ENCODE measurements at places on chromosomes 2 and 18.

DNA sequence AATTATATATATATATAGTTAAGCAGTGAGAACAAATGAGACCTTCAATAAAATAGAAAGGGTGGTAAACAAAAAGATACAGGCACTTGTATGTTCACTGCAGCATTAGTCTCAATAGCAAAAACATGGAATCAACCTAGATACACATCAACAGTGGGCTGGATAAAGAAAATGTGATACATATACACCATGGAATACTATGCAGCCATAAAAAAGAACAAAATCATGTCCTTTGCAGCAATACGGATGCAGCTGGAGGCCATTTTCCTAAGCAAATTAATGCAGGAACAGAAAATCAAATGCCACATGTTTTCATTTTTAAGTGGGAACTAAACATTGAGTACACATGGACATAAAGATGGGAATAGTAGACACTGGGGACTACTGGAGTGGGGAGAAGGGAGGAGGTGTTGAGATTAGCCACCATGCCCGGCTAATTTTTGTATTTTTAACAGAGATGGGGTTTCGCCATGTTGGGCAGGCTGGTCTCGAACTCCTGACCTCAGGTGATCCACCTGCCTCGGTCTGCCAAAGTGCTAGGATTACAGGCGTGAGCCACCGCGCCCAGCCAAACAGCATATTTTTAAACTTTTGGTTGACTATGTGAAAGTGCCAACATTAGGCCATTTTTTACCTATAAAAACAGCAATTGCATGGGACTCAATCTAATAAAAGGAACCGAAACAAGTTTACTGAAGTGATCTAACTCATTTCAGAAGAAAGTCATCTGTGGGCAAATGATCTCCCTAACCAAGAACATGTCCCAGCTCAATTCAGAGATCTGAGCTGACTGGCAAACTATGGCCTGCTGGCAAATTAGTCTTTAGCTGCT is 23.7 kb downstream of the ICA1L start:
- ATAC-seq, result no peak

DNA sequence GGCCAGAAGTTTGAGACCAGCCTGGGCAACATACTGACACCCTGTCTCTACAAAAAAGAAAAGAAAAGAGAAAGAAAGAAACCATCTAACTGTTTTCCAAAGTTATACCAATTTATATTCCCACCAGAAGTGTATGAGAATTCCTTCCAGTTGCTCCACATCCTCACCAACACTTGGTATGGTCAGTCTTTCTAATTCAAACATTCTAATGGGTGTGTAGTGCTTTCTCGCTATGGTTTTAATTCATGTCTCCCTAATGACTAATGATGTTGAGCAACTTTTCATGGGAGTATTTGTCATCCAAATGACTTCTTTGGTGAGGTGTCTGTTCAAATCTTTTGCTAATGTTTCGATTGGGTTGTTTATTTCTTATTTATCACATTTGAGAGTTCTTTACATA is 10.5 kb upstream of the B3GNT7 start:
- no peak for ATAC-seq

DNA sequence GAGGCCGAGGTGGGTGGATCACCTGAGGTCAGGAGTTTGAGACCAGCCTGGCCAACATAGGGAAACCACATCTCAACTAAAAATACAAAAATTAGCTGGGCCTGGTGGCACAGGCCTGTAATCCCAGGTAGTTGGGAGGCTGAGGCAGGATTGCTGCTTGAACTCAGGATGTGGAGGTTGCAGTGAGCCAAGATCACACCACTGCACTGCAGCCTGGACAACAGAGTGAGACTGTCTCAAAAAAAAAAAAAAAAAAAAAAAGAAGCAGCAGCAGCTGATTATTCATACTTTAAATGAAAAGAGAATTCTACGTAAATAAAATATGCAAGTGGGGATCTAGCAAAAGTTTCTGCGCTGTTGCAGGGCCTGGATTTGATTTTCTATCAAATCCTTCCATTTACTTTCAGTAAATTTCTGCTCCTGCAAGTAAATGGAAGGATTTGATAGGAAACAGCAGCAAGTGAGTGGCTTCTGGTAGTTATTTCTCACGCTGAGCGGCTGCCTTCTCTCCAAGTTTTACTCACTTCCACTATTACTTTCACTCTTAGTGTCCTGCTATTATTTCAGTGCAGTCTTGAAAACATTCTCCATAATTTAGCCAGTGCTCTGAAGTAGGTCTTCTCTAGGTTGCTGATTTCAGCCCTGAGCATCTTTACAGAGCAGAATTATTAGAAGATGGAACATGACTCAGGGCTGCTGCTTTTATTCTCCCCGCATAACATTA is 68.4 kb downstream of the SLC16A14 start:
- no peak for ATAC-seq

DNA sequence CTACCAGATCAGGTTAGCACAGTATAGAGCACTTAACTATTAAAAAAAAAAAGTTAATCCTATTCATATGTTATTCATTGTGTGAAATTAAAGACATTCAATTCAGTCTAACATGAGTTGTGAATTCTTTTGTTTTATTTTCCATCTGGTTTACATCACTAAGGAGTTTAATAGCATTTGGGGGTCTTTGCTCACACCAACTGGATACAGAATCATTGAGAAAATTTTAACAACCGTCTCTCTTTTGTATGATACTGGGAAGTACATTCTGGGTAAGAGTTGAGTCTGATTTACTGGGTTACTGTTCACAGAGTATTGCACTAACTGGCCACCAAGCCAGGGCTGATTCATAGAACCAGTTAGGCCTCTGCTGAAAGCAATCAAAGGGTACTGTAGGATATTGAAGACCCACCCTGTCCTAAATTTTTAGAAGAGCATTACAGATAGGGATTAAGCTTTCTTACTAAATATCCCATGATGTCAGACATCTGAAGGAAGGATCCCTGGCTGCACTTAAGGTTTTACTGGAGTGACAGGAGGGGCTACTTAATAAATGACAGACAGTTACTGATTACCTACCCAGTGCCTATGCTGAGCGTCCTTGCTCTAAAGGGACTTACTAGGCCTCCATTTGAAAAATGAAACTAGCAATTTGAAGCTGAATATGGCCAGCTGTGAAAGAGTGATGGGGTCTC is 387.9 kb downstream of the SETBP1 start:
- no peak for ATAC-seq

GRCh38 chr2:232203936-232204335 is 174.6 kb upstream of the ALPP start:
- ATAC-seq, result no peak

GRCh38 chr2:235610696-235611257 is 116.9 kb downstream of the AGAP1 start:
- no peak for ATAC-seq

DNA sequence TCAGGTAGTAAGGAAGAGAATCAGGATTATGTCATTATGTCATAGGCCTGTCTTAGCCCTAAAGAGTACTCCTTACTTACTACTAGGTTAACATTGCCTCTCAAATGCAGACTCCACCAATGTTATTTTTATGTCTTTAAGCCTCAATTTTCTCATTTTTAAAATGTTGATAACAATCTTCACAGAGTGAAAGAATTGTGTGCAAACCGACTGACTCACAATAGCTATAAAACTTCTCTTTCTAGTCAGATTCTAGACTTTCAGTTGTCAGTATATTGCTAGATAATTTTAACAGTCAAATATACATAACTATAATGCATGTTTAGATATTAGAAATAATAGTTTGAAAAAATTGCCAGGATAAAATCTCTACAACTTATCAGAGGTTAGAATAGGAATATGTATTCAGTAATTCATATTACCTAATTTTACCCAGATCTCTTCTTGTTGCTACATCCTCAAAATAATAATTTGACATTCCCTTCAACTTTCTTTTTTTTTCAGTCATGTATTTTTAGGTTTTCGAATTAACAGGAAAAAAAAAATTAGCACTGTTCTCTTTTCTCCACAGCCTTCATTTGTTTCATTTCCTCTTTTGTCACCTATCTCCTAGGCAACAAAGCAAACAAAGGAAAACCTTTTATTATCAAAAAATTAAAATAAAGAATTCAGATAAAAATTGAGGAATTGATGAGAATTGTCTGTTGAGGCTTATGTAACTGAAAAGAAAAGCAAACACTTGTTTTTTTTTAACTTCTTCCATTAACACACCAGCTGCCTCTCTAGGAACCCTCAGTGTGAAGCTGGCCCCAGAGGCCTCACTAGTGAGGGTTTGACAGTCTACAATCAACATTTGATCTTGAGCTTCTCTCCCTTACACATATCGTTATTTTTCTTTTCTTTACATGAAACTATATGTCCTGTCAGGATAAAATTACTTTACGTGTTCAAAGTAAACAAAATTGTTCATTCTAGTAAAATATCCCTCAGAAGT is 279.0 kb downstream of the CALCRL start:
- ATAC-seq, result no peak

DNA sequence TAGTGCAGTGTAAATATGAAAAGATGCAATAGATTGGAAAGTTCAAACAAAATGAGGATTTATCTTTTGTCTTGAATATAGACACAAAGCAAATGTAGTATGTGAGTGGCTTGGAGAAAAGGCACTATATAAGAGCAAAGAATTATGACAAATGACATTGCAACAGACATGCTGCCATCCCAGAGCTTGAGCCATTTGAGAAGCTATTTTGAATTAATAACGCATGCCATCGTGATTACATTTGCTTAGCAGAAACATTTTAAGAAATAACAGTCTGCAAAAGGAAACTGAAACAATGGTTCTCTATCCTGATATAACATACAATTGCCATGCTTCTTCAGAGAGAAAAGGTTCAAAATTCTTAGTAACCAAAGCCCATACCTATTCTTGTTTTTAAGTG is 677.1 kb downstream of the ZEB2 start:
- no peak for ATAC-seq

DNA sequence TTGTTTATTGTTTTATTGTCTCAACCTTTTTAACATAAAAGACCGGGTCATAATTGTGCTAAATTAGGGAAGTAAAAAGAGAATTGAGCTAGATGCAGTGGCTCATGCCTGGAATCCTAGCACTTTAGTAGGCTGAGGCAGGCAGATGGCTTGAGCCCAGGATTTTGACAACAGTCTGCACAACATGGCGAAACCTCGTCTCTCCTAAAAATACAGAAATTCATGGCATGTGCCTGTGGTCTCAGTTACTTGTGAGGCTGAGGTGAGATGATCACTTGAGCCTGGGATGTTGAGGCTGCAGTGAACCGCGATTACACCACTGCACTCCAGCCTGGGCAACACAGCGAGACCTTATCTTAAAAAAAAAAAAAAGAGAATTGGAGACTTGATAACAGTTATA is 104.2 kb upstream of the TTC27 start:
- ATAC-seq, result no peak

GRCh38 chr2:96239091-96239490 is 26.7 kb downstream of the TMEM127 start:
- ATAC-seq, result no peak

DNA sequence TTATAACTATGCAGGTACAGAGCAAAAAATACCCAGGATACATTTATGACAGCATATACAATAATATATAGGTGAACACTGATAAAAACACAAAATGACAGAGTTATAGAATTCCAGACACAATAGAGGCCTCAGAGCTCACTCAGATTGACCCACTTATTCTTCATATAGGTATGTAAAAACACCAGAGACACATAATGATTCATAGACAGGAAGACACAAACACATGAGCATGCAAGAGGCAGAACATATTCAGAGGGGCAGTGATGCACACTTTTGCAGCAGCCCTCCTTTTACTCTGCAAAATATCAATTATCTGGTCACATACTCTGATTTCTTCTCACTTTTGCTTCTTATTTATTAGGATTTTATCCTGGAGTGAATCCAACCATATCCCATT is 633.3 kb upstream of the ACVR2A start:
- no peak for ATAC-seq

DNA sequence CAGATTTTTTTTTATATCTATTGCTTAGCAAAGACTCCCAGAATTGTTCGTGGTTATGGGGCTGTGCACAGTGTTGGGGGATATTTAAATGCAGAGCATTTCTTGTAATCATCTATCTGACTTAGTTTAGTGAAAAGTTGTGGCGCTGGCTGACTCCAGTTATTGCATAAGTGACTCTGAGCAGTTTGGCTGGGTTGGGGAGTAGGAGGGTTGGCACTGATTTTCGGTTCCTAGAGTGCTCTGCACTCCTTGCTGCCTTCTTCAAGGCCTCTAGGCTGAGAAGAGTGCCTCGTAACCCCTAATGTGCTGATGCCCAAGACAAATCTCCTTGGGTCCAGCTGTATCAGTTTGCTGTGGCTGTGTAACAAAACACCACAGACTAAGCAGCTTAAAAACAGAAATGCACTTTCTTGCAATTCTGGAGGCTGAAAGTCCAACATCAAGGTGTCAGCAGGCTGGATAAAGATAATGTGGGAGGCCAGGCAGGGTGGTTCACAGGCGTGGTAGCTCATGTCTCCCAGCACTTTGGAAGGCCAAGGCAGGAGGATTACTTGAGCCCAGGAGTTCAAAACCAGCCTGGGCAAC is 6.5 kb upstream of the IMPA2 start:
- no peak for ATAC-seq

DNA sequence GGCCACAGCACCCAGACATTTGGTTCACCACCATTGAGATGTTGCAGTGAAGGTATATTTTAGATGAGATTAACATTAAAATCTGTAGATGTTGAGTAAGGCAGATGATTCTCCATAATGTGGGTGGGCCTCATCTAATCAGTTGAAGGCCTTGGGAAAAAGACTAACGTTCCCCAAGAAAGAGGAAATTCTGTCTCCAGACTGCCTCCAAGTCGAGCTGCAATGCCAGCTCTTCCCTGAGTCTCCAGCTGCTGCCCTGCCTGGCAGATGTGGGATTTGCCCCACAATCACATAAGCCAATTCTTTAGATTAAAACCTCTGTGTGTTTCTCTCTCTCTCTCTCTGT is 101.9 kb downstream of the PDCL3 start:
- no peak for ATAC-seq

GRCh38 chr2:43482961-43483360 is 112.9 kb downstream of the THADA start:
- ATAC-seq, result no peak

- ATAC-seq, result no peak
These were observed 54.7 kb upstream of the SLC1A4 start for GRCh38 chr2:64934530-64934929.

- ATAC-seq, result no peak
These were observed 113.6 kb downstream of the MEP1B start for GRCh38 chr18:32303400-32303799.

GRCh38 chr2:226792155-226792881 is 7.3 kb downstream of the IRS1 start:
- ATAC-seq, result no peak

DNA sequence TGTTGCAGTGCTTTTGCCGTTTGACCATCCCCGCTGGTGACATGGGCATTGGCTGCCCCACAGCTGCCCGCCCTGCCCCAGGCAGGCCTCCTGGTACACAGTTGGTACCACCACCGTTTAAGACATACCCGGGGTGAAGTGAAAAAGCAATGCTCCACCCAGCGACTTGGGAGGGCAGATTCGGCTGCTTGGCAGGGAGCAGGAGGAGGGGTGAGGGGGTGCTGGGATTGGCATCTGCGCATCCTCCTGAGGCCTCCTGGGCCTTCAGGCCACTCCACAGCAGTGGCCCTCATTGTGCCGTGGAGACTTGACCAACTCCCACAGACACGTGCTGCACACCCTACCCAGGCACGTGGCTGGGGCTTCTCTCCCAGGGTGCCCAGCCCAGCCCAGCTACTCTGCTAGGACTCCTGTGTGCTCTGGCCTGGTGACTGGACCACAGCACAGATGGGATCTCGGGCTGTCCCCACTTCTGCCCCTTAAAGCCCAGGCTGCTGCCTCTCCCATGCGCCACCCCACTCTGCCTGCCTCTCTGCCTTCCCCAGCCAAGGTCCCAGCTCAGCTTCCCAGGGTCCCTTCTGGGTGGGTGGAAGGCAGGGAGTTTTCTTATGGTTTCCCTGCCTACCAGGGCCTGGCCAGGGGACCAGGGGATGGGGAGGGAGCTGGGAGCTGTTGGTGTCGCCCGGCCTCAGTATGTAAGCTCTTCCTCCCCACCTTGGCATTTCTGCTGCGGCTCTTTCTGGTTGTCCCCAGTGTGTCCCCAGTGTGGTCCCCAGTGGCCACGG is 157.0 kb upstream of the HS6ST1 start:
- no peak for ATAC-seq

All from motor neuron (in vitro differentiated cells).